ENCODE measurements at places on chromosomes 3 and 15.

DNA sequence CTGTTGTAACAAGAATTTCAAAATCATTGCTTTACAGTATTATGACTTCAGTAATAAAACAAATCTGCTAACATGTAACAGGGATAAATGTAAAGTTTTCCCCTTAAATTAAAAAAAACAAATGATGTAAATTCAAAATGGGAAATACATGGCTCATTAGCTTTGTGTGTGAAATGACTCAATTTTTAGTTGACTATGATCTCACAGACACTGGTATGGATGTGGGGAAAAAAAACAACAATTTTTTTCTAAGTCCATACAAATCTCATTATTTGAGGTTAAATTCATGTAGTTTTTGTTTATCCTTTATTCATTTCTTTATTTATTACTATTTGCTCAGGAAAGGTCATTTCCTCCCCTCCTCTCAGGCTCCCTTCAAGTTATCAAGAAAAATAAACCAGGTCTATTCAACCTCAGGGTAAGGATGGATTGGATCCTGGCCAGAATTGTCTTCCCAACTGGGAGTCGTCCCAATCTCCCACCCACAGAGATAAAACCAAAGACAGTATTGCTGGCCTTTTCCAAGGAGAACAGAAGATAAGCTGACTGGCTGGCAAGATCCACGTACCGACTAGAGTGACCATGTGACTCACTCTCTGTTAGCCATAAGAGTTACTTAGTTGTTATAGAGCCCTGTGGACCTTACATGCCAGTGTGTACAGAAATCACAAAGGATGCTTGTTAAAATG is 373.3 kb downstream of the GAP43 start:
- H3K4me1 ChIP-seq, result no peaks in the 10 kb centered on the region
- no peak overlapping the region for H3K4me3 ChIP-seq
- no peaks in the 10 kb centered on the region for H3K27me3 ChIP-seq
- H3K36me3 ChIP-seq, result no peaks in the 10 kb centered on the region
- DNase-seq, result no peak

GRCh38 chr3:187750513-187751123 is 5.3 kb upstream of the BCL6 start:
- H3K27me3 ChIP-seq, result no peaks in the 10 kb centered on the region
- peaks cover 45% of the 10 kb centered on the region for H3K4me1 ChIP-seq
- H3K27ac ChIP-seq, result no peak overlapping the region
- H3K4me3 ChIP-seq, result no peak overlapping the region
- no peak for DNase-seq

DNA sequence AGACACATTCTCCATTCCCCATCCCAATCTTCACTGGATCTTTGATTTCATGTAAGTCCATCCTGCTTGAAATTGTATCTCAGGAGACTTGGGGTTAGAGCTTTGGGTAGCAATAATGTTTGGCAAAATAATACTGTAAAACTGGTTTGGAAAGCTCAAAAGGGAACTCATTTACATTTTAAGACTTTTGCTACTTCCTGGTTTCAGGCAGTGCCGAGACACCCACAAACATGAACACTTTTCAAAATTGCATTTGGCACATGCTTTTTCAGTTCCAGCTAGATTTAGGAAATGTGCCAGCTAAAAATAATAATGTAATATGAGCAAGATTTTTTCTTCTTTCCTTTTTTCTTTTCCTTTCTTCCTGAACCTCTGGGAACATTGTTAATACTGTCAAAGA is 145.7 kb upstream of the CBLB start:
- peaks cover 25% of the 10 kb centered on the region for H3K4me1 ChIP-seq
- no peak overlapping the region for H3K27ac ChIP-seq
- H3K27me3 ChIP-seq, result no peaks in the 10 kb centered on the region
- H3K4me3 ChIP-seq, result no peak overlapping the region
- H3K36me3 ChIP-seq, result peaks cover 39% of the 10 kb centered on the region

DNA sequence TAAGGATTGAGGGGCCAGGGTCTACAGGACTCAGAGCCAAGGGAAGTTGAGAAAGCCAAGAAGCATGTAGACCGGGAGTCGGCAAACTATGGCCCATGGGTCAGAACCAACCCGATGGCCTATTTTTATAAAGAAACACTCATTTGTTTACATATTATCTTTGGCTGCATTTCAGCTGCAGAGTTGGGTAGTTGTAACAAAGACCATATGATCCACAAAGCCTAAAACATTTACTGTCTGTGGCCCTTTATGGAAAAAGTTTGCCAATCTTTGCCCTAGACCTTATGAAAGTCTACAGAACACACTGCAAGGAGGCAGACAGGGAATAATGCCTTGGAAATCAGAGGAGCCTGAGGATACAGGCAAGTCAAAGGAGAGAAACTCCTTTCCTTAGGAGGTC is 63.2 kb upstream of the MNS1 start:
- DNase-seq, result no peak
- H3K36me3 ChIP-seq, result no peaks in the 10 kb centered on the region
- H3K4me3 ChIP-seq, result no peak overlapping the region
- H3K4me1 ChIP-seq, result no peaks in the 10 kb centered on the region

DNA sequence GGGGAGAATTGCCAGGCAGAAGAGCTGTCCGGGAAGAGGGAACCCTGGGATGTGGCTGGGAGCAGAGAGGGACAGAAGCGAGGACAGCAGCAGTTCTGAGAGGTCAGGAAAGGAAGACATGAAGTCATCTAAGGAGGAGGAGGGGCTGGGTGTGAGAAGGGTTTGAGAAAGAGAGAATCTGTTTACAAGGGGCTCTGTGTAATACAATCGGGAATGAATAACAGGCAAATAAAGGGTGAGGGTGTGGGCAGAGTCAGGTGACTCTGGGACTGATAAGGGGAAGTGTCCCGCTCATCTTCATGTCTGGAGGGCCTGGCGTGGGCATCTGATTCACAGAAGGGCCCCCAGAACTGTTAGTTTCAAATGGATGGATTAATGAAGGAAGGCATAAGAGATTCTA is 191.3 kb downstream of the XXYLT1 start:
- H3K27ac ChIP-seq, result no peak overlapping the region
- no peaks in the 10 kb centered on the region for H3K27me3 ChIP-seq
- no peaks in the 10 kb centered on the region for H3K36me3 ChIP-seq

- DNase-seq, result no peak
- no peak overlapping the region for H3K4me3 ChIP-seq
- peaks cover 7% of the 10 kb centered on the region for H3K36me3 ChIP-seq
- H3K27me3 ChIP-seq, result no peaks in the 10 kb centered on the region
- no peak overlapping the region for H3K27ac ChIP-seq
Observed at GRCh38 chr3:42043099-42043813, 47.9 kb upstream of the TRAK1 start.

DNA sequence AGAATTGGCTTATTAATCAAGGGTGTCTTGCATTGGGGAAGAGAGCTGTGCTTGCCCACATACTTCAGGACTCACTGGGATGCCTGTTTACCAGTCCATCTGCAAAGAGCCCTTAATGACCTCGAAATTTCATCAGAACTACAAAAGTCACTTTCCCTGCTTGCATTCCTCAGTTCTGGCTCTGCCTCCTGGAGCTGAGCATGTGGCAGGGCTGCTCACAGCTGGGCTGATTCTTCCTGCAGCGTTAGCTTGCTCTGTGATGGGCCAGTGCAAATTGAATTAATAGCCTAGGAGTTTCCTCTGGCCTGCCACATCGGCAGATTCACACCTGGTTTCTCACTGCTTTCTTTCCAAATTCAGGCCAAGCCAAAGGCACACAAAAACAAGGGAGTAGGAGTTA is 108.9 kb downstream of the DUT start:
- no peak overlapping the region for H3K27ac ChIP-seq
- DNase-seq, result no peak
- no peaks in the 10 kb centered on the region for H3K4me1 ChIP-seq
- no peaks in the 10 kb centered on the region for H3K36me3 ChIP-seq
